Activated T-helper 2 cell treated with anti-CD3 and anti-CD28 coated beads, Interferon-gamma antibody, Interleukin-2, Interleukin-4, amounts not matched to agents 10 μg/mL and 5 μg/mL and 100 μg/mL, durations not matched to agents 14 hours and 24 hours and 36 hours (primary cell): ENCODE measurements at places on chromosomes 7 and 10.

DNA sequence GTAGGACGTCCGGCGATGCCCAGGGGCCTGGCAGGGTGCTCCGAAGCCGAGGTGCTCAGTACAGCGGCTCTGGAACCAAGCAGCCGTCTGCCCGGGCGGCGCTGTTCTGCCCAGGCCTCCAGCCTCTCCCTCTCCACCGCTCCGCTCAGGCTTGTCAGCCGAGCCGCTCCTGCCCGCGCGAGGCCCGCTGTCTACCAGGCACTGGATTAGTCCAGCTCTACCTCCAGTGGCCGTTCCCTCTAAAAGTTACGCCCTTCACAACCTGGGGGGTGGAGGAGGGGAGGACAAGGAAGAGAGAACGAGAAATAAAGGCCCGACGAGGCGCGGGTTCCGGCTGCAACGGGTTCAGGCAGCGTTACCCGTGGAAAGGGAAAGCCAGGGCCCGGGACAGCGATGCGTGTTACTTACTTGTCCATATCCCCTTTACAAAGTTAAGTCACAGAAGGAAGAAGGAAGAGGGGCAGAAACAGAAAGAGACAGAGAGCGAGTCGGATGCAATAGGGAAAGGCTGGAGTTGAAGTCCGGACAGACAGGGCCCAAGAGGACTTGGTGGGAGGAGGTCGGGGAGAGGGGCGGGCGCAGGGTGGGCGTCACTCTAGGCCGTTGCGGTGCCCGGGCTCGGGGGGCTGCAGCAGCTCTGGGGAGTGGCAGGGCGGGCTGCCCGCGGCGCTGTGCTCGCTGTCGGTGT, 2.8 kb downstream of the SP8 start:
- DNase-seq = no peak

- no peak for DNase-seq
Observed at GRCh38 chr10:131860806-131861440, 39.9 kb upstream of the PPP2R2D start.

- no peak for DNase-seq
Observed at GRCh38 chr7:50953820-50954219, 171.1 kb upstream of the GRB10 start.

GRCh38 chr7:155864991-155865690, 52.9 kb upstream of the SHH start:
- no peak for DNase-seq

GRCh38 chr7:73681031-73681430, 2.2 kb downstream of the DNAJC30 start:
- DNase-seq = no peak
